ENCODE measurements at places on chromosomes 16 and 17. TPM values are rescaled to one million over a fixed set of nuclear protein-coding genes. Genes with fewer than 3 reads are reported as not detected.
A peak's percentile ranks its signal among the peaks of the same experiment; 100 is the strongest.

ABCC12 gene
- not detected for total RNA-seq

TM4SF5 gene
- not detected for total RNA-seq

CRHR1 gene
- total RNA-seq = not detected

ORAI3 gene
- total RNA-seq = 16.6 TPM

ABCC3 gene
- total RNA-seq = 33.2 TPM

USP43 gene
- 13.4 TPM for total RNA-seq

KRTAP9-2 gene
- not detected for total RNA-seq

CCL7 gene
- not detected for total RNA-seq

CNTNAP4 gene
- total RNA-seq = not detected

PLLP gene
- total RNA-seq = 3.3 TPM

PIK3R6 gene
- not detected for total RNA-seq

KRTAP16-1 gene
- total RNA-seq = not detected

ENPP7 gene
- not detected for total RNA-seq

DNA sequence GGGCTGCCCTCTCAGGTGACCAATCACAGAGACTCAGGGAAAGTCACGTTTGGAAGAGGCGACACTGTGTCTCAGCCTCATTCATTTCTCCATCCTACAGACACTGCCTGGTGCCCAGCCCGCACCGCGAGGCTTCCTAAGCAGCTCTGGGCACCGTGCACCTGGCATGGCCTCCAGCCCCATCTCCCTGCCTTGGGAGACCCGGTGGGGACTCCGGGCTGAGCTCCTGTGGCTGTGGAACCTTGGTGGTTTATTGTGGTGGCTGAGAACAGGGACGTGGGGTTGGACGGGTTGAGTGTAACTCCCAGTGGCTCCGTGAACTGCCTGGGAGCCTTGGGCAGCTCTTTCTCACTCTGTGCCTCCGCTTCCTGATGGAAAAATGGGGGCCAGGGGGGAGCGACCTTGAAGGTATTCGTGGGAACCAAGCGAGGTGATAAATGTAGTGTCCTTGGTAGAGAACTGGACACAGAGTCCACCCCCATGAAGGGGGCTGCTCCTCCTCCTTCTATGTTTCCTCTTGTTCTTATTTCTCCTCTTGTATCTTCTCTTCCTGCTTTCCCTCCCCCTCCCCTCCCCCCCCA, 215.4 kb downstream of the SEC14L1 start:
- peak; percentile 35 for DNase-seq

DNA sequence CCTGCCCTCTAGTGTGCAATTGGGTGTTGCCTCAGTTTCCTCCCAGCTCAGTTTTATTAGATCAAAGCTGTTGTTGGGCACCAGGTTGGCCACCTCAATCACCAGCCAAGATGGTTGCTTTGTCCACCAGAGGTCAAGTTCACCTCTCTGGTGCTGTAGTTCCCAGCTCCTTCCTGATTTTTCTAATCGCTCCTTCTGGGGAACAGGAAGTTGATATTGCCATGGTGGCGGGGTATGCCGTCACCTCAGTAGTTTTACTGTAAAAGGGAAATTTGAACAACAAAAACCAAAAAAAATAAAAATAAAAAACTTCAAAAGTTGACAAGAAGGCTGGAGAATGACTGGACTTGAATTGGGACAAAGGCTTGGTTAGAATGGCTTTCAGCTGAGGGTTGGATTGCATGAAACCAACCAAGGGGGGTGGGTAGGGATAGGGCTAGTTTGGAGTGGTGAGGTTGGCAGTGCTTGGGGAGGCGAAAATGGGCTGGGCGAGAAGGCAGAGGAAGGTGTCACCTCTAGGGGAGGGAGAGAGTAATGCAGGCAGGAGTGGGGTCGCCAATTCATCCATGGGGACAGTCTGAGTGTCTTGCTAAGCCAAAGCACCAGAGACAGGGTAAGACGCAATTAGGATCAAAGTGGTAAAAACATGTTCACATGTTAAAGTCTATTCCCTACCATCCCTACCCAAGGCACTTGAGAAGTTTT, 6.2 kb downstream of the EFNB3 start:
- DNase-seq = no peak

DNA sequence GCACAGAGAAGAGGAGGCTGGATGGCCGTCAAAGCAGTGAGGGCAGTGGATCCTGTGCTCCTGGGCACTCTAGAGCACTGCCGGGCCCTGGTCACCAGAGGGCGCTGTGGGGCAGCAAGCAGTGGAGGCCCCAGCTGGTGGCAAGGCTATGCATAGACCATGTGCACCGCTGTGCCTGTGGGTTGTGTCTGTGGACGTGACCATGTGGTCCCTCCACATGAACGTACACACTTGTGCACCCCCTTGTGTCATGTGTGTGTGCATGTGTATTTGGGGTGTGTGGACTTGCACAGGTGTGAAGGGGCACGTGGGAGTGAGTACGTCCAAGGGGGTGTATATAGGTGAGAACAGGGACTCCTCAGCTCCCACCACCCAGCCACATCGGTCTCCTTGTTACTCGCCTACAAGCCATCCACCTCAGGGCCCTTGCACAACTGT, 4.4 kb upstream of the MAP2K3 start:
- peak; percentile 48 for DNase-seq

- no peak for DNase-seq
Observed at GRCh38 chr17:28912281-28912937, 9.5 kb upstream of the DHRS13 start.

DNA sequence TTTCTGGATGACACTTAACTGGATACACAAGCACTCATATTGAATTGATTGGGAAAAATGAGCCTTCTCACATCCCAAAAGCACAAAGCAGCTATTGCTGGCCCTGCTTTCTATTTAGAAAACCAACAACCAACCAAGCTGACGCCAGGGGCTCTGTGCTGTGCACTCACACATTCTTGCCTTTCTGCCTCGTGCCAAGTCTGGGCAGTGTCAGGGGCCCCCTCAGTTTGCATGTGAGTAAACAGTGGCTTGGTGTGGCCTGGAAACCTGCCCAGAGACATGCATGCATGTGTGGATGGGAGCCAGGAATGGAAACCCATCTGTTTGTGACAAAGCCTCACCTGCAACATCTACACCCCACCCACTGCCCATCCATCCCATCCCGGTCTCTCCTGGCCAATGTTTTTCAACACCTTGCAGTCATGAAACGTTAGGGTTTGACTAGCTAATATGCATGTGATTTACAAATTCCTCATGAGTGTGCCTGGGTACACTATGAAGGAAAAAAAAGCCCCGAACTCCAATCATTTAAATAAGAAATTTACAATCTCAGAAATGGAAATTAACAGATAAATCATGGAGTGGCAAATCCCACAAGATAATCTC, 20.4 kb downstream of the MIEF2 start:
- DNase-seq = no peak

- no peak for DNase-seq
Observed at GRCh38 chr17:1803280-1803679, 26.4 kb downstream of the SMYD4 start.

DNA sequence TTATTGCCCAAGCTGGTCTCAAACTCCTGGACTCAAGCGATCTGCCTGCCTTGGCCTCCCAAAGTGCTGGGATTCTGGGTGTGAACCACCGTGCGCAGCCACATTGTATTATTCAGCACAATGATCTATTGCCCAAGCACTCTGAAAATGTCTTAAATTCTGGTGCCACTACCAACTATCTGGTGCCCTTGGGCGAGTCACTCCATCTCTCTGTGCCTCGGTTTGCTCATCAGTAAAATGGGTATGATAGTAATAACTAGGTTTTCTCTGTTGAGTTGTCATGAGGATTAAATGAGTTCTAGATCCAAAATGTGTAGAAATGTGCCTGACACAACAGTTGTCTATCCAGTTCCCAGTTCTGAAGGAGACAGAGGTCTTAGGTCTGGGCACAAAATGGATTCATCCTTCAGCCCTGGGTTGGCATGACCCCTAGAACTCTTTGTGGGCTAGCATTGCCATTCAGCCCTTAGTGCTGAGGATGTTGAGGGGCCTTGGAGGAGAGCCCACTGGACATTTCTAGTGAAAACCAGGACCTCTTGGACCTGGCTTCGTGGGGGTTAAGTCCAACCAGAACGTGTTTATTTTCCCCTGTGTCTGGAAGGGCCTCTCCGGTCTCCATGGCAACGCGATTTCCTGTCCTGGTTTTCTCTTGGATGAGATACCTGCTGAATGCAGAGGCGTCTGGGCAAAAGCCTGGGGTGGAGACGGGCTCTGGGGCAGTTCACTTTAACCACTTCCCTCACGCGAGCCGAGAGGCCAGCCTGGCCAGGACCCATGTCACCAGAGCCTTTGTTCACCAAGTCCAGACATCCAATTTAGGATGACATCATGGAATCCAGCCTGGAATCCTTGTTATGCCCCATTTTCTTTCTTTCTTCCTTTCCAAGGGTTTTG, 43.7 kb upstream of the TNRC6A start:
- peak; percentile 39 for DNase-seq

GRCh38 chr16:51072591-51072990, 78.5 kb downstream of the SALL1 start:
- DNase-seq = no peak

DNA sequence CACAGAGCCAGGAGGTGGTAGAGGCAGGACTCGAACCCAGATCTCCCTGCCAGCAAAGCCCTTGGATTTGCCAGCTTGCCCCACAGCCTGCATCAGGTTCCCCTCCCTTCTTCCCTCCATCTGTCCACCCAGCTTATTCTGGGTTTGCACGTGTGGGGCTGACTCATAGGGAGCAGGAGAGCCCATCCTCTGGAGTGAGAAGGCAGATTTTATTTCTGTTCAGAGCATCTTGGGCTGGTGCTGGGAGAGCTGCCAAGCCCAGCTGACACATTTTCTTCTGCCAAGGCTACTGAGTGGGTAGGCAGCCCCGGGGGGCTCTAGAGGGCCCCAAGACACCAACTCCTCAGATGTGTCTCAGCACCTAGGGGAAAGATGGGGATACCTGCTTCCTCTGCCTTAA, 106.3 kb upstream of the CRHR1 start:
- DNase-seq = no peak

- no peak for DNase-seq
Observed at GRCh38 chr17:65933290-65933689, 258.6 kb downstream of the CEP112 start.

GRCh38 chr16:81293909-81294802, 20.6 kb upstream of the GAN start:
- DNase-seq = peak; percentile 76

- DNase-seq = no peak
Observed at GRCh38 chr17:61926826-61927207, 965 bp downstream of the INTS2 start.

DNA sequence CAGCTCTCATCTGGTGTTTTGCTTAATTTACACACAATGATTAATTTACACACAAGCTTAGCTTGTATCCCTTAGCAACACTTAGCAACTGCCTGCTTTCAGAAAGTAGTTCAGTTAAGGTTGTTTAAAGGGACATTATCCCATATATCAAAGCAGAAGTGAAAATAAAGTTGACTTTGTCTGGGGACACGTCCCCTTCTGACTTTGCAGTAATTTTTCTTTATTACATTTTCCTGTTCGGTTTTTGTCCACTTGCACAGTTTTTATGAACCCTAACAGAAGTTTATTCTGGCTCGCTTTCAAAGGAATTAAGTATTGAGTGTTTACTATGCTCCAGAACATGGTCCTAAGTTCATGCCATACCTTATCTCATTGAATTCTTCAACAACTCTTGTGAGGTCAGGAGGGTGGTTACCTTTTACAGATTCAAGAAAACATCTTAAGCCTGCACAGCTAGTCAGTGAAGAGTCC, 41.5 kb downstream of the ARHGAP44 start:
- DNase-seq = no peak

DNA sequence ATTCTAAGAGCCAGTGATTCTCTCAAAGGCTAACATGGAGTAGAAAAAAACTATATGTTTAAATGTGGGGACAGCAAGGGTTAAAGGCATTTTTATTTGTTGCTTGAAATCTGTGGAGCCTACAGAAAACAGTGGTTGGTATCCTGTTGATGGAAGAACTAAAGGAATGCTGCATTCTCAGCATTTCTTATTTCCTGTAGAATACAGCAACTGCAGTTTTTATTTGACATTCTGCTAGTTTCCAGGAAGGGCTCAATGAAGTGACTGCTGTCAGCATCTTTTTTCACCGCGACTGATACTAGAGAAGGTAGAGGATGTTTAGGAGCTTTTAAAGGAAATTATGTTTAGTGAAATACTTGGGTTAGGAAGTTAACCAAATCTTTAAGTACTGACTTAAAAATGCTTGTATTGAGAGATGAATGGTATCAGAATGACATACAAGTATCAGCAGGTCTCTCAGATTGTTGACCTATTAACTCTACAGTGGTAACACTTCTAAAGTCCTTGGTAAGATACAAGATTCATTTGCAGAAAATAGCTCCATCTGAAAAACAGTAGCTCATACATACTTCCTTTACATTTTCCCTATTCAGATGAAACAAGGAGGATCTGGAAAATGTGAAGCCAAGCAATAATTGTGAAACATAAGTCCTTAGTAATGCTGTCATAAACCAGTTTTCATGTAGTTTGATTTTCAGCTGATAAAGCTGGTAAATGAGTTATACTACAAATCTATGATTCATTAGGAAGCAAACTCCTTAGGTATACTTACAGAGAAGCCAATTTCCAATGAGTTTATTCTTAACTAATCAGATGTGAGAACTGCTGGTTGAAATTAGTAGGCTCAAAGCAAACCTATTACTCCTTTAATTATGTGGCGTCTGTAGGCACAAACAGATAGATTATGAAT, 15.2 kb downstream of the CLTC start:
- peak; percentile 54 for DNase-seq

DNA sequence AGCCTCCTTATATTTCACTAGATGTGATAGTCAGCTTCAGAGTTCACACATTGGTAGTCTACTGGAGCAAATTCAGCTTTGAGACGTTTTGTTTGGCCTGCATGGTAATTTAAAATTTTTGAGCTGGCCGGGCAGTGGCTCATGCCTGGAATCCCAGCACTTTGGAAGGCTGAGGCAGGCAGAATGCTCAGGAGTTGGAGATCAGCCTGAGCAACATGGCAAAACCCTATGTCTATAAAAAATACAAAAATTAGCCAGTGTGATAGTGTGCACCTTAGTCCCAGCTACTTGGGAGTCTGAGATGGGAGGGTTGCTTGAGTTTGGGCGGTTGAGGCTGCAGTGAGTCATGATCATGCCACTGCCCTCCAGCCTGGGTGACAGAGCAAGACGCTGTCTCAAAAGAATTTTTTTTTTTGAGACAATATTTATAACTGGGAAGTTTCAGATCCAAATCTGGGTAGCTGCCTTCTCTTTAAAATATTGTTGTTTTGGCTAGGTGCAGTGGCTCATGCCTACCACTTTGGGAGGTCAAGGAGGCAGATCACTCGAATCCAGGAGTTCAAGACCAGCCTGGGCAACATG, 4.8 kb upstream of the BLMH start:
- DNase-seq = peak; percentile 10

DNA sequence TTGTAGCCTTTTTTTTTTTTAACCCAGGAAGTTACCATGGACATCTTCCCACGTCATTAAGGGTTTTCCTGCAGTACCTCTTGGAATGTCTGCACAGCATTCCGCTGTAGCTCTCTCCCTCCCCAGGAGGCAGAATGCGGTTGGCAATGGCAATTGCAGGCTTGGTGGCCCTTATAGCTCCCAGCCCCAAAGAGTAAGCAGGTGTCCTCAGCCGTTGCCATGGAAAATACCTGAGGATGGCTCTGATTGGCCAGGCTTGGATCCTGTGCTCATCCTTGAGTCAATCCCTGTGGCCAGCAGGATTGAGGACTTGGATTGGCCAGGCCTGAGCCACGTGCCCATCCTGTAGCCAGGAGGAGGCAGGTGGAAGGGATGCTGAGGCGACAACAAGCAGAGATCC, 15.5 kb upstream of the TIMP2 start:
- no peak for DNase-seq

Data from bronchial epithelial cell (primary cell).